ENCODE measurements at places on chromosomes 6 and 20.
A peak's percentile ranks its signal among the peaks of the same experiment; 100 is the strongest.

DNA sequence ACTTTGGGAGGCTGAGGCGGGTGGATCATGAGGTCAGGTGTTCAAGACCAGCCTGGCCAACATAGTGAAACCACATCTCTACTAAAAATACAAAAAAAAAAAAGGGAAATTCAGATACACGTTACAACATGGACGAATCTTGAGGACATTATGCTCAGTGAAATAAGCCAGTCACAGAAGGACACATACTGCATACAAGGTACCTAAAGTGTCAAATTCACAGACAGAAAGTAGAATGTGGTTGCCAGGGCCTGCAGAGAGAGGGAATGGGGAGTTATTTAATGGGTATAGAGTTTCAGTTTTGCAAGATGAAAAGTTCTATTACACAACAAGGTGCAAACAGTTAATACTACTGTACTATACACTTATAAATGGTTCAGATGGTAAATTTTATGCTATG is 75.1 kb downstream of the SNX5 start:
- no peak for DNase-seq

DNA sequence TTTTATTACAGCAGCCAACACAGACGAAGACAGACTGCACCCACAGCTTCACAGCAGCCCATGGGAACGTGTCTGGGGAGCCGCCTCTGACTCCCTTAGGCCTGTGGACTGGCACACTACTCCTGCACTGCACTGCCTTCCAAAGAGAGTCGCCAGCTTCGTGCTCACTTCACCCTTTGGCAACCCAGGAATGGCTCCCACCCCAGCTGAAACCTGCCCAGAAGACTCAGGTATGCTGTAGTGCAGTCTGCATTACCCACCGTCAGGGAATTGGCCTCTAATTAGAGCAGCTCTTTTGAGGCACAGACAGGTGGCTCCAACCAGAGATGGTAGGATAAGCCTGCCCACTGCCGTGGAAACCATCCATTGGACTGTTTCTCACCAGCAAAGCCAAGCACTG is 39.9 kb upstream of the FRMD1 start:
- DNase-seq: no peak

GRCh38 chr6:128659878-128660622 is 139.7 kb upstream of the PTPRK start:
- DNase-seq: no peak

DNA sequence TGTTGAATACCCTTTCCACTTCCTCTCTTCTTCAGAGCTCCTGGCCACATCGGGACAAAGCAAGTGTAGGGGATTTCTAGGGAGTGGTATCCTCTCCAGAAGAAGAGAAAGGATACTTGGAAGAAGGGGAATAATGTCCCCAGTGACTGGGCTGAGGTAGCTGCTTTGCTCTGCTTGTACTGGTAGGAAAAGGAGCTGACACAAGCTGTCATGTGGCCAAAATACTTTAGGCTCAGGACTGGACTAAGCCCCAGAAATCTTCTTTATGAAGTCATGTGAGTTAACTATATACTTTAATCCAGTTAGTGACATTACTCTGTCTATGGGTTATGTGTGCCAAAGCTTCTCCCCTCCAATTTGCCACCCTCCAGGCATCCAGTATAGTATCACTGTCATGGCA is 40.5 kb downstream of the AKIRIN2 start:
- no peak for DNase-seq

DNA sequence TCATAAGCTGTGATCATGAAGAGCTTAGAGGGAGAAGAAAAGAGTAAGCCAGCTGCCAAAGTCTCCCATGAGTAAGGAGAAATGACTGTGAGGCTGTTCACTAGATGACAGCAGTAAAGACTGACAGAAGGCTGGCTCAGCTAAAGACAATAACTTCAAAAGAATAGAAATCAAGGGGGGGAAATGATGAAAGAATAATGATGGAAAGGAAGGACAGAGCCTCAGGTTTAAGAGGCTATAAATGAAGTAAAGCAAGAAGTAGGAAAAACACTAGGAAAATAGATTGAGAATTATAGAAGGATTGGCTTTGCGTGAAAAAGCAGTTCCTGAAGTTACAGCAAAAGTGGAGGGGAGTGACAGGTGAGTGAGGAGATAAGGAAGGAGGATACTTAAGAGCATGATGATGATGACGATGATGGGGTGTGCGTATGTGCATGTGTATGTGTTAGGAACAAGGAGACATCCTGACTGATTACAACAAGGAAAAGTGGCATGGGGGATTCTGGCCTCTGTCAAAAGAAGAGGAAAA is 48.2 kb downstream of the HBS1L start:
- no peak for DNase-seq

GRCh38 chr20:54985091-54985490 is 509.7 kb downstream of the DOK5 start:
- no peak for DNase-seq

DNA sequence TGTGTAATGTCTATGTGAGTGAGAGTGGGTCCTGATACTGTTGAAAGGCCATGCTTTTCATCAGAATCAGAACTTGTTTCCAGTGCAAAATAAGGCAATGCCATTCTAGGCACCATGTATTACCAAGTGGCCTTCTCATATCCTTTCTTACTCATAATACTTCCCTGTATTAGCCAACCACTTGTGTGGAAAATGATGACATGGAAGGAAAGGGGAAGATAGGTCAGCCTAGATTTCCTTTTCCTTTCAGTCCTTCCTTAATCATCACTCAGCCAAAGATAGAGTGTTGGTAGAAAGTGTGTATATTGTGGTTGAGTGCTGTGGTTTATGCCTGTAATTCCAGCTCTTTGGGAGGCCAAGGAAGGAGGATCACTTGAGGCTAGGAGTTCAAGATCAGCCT is 158.6 kb upstream of the PREP start:
- DNase-seq: no peak

DNA sequence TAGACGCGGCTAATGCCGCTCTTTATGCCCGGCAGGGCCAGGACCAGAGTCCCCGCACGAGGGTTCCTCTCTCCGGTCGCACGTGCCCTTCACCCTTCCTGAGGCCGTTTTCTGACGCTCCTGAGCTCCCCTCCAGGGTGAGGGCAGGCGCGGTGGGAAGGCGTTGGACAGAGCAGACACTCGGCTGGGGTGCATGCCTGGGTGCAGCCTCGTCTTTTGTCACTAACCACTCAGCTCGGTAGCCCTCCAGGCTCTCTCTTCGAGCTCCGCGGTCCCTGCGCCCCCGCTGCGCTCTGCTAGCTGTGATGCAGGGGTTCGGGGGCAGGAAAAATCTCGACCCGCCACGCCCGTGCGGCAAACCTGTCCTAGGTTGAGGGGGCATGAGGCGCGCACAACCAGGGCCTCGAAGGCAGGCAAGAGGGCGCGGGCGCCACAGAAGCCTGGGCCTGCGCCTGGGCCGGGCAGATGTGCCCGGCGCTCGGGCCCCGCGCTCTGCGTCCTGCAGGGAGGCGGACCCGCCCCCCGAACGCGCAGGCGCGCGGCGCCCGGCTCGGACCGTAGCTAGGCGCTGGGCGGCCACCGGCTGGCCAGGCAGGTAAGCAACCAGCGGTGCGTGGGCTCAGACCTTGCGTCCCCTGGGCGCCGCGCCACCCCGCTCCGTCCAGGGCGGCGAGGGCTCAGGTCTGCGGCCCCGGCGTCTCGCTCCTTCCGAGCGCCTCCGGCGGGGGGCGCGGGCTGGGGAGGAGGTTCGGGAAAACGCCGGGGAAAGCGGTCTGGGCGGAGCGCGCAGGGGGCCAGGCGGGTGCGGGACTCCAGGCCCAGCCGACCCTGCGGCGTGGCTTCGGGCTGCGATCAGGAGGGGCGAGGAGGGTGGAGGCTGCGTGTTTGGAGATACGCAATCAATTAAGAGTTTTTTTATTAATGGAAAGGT is at the start of gene L3MBTL1:
Gene L3MBTL1 (plus strand): TSS at position 548 of the 931 bp plus-strand sequence. CDS start 5,807 bp downstream, outside the sequence.
- no peak for DNase-seq

DNA sequence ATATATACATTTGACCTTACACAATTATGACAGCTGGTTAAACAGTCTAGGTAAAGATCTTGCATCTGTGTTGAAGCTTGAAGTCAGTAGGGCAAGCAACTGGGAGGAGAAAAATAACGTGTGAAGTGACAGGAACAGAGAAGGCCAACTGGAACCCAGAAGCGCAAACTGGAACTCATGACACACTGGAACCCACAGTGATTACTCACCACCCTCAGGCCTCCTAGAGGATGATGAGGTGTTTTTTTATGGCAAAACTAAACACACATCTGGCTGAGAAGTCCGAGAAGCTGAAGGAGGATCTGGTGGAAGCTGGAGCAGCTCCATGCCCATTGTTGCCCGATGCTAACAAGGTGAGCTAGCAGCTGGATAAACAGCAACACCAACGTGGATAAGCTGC is 108.1 kb downstream of the TMEM200A start:
- DNase-seq: peak; percentile 39

GRCh38 chr6:139050770-139051313 is 22.3 kb downstream of the ABRACL start:
- DNase-seq: no peak

DNA sequence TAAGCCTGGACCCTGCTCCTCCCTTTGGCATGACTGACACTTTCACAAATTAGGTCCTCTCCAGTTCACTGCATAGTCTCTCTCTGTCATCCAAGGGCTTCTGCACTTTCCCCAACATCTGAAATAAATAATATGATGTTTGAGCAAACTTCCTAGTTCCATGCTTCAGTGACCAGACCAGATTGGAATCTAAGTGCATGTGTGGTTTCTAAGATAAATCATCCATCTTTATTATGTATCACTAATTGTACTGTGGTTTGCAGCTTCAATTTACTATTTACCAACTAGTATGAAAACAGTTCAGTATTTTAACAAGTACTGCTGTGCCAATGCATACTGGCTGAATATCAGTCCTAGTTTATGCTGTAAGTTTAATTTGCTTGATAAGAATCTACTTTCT is 18.7 kb downstream of the SESN1 start:
- no peak for DNase-seq

DNA sequence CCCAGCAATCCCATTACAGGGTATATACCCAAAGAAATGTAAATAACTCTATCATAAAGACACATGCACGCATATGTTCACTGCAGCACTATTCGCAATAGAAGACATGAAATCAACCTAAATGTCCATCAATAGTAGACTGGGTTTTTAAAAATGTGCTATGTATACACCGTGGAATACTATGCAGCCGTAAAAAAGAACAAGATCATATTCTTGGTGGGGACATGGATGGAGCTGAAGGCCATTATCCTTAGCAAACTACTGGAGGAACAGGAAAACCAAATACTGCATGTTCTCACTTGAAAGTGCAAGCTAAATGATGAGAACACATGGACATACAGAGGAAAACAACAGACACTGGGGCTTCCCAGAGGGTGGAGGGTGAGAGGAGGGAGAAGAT is 201.2 kb downstream of the GMDS start:
- no peak for DNase-seq

DNA sequence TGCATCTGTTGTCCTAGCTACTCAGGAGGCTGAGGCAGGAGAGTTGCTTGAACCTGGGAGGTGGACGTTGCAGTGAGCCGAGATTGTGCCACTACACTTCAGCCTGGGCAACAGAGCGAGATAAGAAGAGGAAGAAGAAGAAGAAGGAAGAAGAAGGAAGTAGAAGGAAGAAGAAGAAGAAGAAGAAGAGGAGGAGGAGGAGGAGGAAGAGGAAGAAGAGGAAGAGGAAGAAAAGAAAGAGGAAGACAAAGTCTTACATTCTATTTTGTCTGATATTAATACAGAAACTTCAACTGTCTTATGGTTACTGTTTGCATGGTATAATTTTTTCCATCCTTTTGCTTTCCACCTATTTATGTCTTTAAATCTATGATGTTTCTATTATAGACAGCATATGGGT is 7.2 kb upstream of the NELFCD start:
- DNase-seq: no peak

DNA sequence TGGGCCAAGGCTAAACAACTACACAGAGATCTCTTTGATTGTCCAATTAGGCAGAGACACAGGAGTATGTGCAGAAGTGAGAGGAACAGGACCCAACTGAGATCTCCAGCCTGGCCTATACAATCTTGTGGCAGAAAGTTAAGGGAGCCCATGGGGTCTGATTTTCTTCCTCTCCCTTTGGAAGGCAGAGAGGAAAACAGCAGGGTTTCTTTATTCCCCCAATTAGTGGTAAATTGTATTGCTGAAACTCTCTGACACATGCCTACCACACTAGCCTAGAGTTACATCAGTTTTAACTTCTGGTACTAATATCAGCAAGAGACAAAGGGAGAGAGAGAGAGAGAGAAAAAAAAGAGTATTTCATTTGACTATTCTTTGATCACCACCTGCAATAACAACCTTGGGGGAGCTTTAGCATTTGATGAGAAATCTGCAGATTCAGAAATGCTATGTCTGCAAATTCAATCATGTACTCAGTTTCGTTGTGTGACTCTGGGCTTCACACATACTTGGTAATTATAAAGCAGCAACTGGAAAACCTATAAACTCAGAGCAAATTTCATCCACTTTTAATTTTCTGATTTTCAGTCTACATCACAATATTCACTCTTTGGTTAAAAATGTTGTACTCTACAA is 260.3 kb upstream of the SPTLC3 start:
- no peak for DNase-seq

DNA sequence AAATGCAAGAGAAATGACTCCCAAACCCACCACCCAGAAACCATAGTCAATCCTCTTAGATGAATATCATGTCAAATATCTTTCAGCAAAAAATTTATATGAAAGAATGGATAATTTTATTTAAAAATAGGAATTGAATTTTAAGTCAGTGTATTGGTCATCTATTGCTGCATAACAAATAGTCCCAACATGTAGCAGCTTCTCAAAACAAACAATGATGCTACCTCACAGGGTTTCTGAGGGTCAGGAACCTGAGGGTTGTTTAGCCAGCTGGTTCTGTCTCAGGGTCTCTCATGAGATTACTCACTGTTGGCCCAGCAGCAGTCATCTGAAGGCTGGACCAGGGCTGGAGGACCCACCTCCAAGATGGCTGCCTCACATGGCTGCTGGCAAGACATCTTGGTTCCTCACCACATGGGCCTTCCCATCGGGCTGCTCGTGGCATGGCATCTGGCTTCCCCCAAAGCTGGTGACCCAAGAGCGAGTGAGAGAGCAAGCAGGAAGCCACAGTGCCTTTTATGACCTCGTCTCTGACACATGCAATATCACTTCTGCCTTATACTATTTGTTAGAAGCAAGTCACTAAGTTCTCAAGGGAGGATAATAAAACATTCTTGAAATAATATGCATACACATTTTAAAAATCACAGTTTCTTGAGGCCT is 36.3 kb downstream of the BANF2 start:
- no peak for DNase-seq

- no peak for DNase-seq
Observed at GRCh38 chr6:165820407-165820806, 157.4 kb upstream of the PDE10A start.

DNA sequence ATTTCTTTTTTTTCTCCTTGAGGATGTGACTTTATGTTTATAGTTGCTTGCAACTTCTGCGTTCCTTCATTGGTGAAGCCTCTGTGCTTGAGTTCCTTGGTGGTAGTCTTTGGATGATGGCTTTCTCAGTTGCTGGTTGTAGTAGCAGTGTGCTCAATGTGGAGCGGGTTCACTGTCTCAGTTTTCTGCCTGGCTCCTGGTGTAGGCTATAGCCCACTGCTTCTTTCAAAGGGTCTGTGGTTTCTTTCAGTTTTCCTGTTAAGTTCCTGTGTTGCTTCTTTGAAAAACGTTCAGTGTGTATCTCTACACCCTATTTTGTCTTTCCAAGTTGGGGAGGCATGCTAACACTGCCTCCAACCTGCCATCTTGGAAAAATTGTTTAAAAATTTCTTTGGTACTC is 33.9 kb upstream of the ZBTB24 start:
- no peak for DNase-seq

- peak; percentile 35 for DNase-seq
Observed at GRCh38 chr20:6767536-6768227, at the start of gene BMP2. TSS of gene BMP2 (plus strand) at chr20:6767686. CDS start at chr20:6770127, 2,441 bp downstream.

Data from RCC 7860 (cell line).